ENCODE measurements at places on chromosomes 4 and X.

- DNase-seq = no peak
These were observed 263.7 kb upstream of the ETNPPL start for GRCh38 chr4:109026588-109026987.

DNA sequence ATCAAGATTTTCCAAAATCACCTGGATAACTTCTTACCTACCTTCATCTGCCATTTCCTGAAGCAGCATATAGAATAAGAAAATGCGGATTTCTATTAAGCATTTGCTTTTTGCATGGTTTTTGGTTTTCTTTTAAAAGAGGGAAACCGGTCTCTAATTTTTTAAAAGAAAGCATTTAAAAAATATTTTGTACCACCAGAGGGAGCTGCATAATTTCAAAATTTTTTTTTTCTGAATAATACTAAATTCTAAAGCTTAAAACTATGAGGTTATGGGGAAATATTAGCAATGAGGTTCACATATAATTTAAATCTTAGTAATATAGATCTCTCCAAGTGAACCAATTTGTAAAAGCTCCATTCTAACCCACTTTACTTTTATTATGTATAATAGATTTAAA is 137.7 kb upstream of the TENT5D start:
- no peak for DNase-seq

- DNase-seq = no peak
These were observed 95.2 kb downstream of the SLC34A2 start for GRCh38 chr4:25750874-25751273.

GRCh38 chr4:79467246-79467932 is 59.4 kb upstream of the GK2 start:
- DNase-seq = no peak

DNA sequence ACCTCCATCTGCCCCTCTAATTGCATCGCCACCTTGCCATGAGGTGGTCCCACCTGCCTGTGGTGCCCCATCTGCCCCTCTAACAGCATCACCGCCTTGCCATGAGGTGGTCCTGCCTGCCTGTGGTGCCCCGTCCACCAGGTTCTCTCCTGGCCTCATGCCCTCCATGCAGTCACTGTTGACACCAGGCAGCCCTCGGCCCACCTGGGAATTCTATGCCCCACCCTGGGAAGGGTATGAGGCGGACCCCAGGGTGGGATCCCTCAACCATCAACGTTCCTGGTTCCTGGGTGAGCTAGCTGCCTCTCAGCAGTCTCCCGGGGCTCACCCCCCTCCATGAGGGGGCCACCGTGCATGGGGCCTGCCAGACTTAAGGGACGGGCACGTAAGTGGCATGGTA is 38.9 kb downstream of the ACOX3 start:
- DNase-seq = no peak

DNA sequence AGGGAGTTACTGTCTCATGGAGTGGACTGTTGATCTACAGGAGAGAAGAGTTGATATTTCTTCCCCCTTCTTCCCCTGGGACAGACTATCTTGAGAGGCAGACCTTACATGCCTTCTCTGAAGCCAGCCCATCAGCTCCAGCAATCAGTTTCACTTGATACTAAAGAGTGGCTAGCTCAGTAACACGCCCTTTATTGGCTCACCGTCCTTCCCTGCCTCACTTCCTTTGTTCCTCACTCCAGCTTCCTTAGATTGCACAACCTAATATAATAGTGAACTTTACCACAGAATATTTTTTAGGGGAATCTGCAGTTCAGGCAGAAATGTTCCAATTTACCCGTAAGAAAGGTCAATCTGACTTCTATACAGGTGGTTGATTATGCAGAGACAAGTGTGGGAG is 128.1 kb upstream of the NDP start:
- no peak for DNase-seq

DNA sequence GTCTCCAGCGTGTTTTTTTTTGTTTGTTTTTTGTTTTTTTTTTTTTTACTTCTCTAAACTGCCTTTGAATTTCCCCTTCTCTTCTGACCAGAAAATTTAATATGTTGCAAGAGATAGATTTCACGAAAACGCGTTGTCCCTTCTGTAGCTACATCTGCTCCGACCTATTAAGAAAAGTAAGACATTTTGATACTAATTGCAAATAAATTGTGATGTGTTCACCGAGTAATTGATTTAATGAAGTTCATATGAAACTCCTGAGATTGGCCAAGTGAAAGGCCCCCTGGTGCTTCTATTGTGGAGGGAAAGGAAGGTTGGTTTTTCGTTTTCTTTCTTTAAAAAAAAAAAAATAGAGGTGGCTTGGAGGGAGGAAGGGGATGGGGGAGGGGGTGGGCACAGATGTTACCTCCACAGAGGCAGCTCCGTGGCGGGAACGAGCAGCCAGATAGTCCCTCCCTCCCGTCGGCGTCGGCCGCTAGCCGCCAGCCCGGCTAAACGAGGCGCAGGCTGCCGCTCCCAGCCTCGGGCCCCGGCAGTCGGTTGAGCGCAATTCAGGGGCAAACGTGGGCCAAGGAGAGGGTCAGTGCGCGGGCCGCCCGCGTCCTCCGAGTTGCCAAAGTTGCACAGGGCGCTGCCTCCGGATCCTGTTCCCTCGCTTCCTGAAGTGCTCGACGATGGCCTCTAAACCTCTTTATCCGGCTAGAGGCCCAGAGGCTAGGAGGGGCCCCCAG is 139.1 kb upstream of the ZIC3 start:
- no peak for DNase-seq

GRCh38 chrX:64427281-64427680 is 32.0 kb upstream of the MTMR8 start:
- DNase-seq = no peak

- no peak for DNase-seq
These were observed 37.8 kb downstream of the UCHL1 start for GRCh38 chr4:41294445-41295062.

DNA sequence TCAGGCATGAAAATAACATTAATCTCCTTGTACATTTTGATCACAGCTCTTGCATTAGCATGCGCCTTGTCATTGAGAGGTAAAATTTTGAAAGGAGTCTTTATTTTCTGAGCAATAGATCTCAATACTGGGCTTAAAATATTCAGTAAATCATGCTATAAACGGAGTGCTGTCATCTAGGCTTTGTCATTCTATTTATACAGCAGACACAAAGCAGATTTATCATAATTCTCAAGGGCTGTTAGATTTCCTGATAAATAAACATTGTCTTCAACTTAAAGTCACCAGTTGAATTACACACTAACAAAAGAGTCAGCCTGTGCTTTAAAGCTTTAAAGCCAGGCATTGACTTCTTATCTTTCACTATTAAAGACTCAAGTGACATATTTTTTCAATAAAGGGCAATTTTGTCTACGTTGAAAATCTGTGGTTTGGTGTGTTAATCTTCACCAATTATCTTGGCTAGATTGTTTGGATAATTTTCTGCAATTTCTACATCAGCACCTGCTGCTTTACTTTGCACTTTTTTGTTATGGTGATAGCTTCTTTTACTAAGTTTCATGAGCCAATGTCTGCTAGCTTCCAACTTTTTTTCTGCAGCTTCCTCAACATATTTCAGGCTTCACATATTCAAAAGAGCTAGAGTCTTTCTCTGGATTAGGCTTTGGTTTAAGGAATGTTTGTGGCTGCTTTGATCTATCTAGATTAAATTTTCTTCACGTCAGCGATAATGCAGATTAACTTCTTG is 27.9 kb upstream of the UGT2B4 start:
- no peak for DNase-seq

GRCh38 chr4:39657465-39657864 is 18.8 kb upstream of the SMIM14 start:
- no peak for DNase-seq

DNA sequence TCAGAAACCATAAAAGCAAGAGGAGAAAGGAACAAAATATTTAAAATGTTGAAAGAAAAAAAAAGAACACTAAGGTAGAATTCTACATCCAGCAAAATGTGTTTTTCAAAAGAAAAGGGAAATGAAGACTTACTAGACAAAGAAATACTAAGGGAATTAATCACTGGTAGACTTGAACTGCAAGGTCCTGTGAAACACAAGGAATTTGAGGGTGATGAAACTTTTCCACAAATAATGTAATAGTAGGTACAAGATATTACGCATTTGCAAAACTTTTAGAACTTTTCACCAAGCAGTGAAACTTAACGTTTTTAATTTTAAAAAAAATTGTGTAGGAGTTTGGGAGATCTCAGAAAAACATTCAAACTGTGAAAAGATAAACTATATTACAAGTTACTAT is 180.3 kb upstream of the MAGEB16 start:
- DNase-seq = no peak

DNA sequence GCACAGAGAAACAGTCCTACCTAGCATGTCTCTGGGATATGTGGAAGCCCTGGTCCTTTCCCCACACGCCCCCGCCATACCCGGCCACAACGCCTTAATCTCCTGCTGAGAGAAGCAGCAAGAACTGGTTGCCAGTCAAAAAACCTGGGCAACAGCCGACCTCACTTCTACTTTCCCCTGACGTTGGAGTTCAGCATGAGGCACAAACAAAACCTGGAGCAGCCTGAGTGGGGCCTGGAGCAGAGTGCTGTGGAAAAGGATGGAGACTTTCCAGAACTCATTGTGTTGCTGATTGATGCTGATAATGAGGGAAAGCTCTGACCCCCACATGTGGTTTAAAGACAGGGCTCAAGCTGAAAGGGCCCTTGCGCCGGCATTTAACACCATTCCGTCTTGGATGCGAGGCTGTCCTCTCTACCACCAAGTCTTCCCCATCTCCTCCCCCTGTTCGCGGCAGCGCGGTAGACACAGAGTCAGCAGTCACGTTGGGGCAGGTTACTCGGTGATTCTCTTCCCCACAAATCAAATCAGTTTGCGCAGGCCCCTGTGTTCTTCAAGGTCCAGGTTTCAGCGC is 666 bp downstream of the CCDC158 start:
- no peak for DNase-seq

DNA sequence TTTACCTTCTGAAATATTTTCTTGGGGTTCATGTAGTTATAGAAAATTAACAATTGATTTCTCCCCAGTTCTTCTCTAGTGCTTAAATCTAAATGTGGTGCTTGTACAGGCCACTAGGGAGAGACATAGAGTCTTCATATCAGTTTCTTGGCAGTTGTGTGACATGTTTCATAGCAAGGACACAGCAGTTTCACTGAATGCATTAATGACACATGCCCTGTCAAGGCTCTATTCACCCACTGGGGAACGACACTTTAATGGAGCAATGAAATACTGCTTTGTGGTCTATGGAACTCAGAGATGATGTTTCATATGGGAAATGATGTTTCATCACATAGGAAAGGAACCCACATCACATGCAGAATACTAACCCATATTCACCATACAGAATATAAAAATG is 2.8 kb downstream of the VEGFC start:
- no peak for DNase-seq

DNA sequence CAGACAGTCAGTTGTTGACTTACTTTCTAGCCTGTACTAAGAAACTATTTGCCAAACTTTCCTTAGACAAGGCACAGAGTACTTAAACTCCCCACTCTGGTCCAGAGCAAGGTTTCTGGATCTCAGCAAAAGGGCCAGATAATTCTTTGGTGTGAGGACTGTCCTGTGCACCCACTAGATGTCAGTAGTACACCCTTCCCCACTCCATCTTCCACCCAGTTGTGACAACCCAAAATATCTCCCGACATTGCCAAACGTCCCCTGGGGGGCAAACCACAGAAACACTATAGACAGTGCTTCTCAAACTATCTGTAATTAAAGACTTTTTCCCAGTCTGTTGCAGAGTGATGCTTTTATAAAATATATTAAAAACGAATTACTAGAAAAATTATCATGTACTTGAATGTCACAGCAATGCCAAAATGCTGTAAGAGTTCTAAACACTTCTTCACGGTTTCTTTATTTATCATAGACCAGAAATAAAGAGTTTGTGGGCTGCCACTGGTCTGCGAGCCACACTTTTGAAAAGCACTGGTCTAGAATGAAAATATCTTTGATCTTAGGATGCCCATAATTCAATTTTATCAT is 203.5 kb downstream of the PRDM5 start:
- no peak for DNase-seq

DNA sequence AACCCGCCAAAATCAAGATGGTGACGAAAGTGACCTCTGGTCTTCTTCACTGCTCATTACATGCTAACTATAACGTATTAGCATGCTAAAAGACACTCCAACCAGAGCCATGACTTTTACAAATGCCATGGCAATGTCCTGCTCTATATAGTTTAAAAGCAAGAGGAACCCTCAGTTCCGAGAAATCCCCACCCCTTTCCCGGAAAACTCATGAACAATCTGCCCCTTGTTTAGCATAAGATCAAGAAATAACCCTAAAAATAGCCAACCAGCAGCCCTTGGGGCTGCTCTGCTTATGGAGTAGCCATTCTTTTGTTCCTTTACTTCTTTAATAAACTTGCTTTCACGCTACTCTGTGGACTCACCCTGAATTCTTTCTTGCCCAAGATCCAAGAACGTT is 463.5 kb upstream of the FAM241A start:
- no peak for DNase-seq

DNA sequence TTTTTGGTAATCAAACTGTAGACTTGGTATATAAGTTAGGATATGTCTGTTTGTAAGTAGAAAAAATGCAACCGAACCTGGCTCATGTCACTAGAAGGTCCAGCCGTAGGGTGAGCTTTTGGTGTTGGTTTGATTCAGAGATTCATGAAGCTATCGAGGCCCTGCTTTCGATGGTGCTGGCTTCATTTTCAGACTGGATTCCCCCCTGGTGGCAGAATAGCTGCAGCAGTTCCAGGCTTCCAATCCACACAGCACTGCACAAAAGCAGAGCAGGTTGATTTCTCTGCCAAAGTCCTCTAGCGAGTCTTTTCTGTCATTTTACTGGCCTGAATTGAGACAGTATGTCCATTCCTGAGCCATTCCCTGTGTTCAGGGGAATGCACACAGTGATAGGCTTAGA is 33.1 kb downstream of the PDK3 start:
- DNase-seq = no peak

DNA sequence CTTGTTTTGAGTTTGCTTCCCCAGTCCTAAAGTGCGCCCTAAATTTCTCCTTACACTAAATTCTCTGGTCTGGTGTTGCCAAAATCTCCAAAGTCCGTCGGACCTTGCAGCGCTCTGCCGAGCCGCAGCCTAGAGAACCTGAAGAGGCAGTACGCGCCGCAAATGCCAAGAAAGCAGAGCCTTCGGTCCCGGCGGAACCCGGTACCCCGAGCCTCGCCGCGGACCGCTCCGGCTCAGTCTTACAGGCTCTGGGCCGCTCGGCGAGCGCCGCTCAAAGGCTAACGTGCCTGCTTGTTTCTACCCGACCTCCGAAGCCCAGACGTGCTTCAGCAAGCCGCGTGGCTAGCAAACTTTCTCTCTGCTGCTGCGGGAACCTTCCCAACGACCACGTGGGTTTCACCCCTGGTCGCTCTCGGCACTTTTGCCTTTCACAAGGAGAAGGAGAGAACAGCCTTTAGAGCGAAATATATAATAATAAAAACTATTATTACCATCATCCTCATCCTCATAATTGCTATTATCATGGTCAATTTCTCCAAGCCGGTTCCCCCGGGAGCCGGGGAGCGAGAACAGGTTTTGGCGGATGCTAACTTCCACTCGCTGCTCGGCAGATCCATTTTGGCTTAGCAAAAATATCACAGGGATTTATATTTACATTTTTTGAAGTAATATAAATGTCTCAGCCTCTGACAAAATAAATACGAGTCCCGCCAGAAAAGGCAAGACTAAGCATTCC is 2.2 kb upstream of the HTR2C start:
- DNase-seq = no peak

- DNase-seq = no peak
These were observed 249.1 kb upstream of the FAM47A start for GRCh38 chrX:34381241-34381640.

GRCh38 chr4:163920426-163920825 is 425.9 kb downstream of the TMA16 start:
- DNase-seq = no peak

- no peak for DNase-seq
These were observed 159.4 kb upstream of the AR start for GRCh38 chrX:67384403-67384802.
